ENCODE measurements at places on chromosomes 6 and 20. TPM values are rescaled to one million over a fixed set of nuclear protein-coding genes. Genes with fewer than 3 reads are reported as not detected.

TFAP2D gene
- not detected for polyA plus RNA-seq

- no peak for DNase-seq
Measured at GRCh38 chr6:854406-855118, 161.6 kb upstream of the EXOC2 start.

DNA sequence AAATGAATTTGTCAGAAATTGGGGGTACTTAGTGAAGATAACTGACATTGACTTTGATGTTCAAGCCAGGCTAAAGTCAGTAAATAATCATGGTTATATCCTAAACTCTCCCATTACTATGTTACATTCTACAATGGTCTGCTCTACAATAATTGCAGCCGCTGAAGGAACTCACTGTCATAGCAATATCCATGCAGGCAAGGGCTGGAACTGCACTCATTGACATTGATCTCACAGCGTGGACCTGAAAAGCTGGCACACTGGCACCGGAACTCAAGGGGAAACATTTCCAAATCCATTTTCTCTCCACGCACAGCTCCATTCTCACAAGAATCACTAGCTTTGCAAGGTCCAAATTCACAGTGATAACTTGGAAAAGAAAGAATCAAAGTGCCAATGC lies 702.7 kb downstream of the EYS start:
- no peak for DNase-seq

GRCh38 chr6:3948866-3949265 lies 99.7 kb downstream of the FAM50B start:
- DNase-seq, result no peak

DNA sequence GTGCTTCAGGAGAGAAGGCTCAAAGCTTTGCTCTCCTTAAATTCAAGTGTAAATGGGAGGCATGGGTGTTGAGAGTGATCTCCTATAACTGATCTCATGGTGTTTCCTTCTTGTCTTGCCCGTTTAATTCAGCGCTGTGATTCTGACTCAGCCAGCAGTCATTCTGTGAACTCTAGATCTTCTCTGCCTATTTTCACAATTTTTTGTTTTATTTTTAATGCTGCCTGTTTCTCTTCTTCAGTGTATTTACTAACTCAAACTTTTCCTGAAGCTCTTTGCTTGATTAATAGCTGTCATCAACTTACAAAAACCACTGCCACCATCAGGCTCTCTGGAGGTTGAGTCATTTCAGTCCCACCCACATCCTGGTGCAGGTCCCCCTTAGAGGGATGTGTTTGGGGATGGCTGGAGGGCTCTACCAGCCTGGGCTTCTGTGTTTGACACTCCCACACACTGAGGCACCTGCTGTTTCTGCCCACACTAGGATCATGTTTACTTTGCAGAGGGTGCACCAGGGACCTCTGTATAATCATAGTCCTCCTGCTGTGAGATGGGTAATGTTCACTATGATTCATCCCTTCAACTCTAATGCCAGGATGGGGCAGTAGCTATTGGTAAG lies 94.0 kb downstream of the SHLD1 start:
- no peak for DNase-seq

- no peak for DNase-seq
Measured at GRCh38 chr6:73471686-73472290, 10.3 kb downstream of the MTO1 start.

DNA sequence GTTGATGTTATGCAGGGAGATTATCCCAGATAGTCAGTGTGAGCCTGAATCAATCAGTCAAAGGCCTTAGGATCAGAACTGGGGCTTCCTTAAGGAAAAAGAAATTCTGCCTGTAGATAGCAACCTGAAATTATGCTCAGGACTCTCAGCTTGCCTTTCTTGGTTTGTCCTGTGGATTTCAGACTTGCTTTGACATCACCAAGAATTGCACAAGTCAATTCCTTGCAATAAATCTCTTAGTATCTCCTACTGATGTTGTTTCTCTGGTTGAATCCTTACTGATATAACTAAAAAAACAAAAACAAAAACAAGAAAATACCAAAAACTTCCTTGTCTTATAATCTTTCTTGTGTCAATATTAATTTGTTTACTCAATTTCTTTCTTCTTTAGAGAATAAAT lies 258.9 kb upstream of the TCF21 start:
- no peak for DNase-seq

DNA sequence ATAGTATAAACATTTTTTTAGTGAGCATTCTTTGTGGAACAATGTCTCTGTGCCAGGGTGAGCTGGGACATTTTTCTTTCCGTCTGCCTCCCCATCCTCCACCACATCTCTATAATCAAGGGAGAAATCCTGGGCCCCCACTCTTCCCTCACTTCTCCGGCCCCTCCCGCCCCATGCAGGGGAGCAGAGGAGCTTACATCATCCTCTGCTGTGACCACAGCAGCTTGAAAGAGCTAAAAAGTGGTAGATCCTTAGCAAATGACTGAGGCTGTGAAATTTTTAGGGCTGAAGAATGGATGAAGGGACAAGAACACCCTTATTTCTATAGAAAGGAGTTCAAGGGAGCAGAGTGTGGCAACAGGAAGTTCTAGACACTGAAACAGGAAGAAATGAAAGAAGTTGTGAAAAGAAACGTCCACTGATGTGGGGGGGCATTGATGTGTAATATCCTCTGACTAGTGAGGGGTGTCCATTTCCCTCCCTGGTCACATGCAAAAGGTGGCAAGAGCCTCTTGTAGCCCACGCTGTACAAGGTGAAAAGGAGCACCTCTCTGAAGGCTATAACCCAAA lies 380.3 kb upstream of the JARID2 start:
- no peak for DNase-seq

DNA sequence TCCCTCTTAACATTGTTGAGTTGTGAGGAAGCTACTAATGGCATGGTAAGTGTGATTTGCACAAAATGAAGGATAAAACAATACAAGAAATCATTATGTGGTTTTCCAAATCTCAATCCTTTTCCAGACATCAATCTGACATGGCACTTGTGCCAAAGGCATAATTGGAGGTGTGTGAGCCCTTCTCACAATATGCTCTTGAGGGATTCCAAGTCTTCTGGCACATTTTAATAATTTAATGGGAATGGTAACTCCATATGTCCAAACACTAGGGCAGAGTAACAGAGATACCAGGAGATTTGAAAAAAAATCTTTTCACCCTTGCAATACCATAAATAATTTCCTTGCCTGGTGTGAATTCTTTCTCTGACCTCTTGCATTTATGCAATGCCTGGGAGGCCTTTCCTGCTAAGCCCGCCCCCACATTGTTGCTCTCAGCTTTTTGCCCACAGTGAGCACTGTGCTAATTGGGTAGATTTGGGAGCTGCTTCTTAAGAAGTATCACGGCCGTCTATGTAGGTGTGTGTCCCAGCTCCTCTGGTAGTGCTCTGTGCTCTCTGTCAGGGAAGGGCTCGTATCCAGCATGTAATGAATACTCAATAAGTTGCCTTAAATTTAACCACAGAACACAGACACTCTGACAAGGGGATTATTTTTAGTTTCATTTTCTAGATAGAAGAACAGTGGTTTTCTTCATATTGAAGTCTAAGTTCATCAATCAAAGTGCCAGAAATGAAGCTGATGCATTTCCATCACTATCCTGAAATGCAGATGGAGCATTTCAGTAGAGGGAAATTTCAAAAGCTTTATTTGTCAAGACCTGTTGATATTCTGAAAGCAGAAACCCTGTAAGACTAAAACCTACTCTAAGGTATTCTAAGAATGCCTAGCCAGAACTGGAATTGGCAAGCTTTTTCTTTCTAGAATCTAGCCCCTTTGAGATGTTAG lies 54.4 kb upstream of the CEP85L start:
- DNase-seq, result peak; percentile 22

DNA sequence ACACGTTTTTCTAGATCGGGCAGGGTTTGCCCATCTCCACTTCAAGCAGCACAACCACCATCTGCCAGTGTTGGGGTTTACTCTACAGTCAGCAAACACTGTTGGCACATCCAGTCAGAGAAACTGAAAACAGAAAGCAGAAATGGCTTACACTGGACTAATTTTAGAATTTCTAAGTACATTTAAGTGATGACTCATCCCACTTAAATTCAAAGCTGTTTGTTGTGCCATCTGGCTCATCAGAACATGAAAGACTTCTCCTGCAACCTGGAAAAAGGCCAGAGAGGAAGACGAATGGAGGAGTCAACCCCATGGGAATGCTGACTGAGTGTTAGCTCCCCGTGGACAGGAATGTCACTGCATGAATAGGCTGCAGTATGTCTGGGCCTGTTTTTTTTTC lies 21.8 kb downstream of the FAM209B start:
- DNase-seq, result no peak

All from testis (tissue), 5 donors.